Hematopoietic multipotent progenitor cell treated with erythropoietin and hydrocortisone succinate and interleukin-3 and kit ligand, for 15 days (in vitro differentiated cells): ENCODE measurements at places on chromosomes 7 and 10.
A peak's percentile ranks its signal among the peaks of the same experiment; 100 is the strongest.

DNA sequence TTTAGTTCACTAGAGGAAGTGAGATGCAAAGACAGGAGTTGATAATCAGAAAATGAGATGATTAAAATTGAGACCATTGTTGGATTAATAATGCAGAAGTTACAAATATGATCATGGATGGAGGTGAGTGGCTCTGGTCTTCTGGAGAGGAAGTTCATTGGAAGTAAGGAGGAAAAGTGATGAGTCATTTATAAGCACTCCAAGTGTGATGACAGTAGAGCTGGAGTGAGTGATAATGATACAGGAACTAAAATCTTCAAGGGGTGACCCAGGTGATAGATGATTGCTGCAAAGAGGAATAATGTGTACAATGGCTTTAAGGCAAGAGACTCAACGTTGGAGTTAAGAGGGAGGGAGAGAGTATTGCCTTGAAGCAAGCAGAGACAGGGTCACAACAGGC, 20.7 kb downstream of the ZNF32 start:
- no peak for DNase-seq

- DNase-seq = no peak
Observed at GRCh38 chr7:40499718-40500117, 364.9 kb downstream of the SUGCT start.

DNA sequence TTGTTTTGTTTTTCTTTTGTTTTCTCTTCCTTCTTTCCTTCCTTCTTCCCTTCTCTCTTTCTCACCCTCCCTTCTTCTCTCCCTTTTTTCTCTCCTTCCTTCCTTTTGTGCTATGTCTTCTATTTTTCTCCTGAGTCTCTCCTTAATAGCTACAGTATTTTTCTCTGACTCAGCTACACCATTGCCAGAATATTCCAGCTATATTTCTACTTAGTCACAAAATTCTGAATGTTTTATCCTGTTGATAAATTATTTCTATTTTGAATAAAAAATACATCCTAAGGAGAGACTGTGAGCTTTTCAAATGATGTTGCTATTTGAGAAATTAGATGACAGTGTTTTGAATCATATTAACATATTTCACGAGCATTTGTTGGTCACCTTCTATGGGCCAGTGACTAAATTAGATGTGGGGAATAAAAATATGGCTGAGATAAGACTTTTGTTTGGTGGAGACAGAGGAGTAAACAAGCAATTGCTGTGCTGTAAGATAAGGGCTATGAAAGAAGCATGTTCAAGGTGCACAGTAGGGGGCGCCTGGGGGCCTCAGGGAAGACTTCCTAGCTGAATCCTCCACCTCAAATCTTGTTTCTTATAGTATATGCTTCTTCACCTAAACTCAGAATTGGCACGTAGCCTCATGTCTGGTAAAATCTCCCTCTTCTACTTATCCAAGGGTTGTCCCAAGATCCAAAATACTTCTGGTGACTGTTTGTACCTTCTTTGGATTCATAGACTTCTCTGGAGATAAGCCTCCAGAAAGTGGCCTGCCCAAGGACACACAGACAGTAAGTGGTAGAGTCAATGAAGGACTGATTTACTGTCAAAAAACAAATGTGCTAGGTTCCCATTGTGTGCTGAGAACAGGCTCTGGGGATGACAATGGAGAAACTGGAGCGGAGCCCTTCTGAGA, 115.5 kb upstream of the CREB5 start:
- peak; percentile 81 for DNase-seq

DNA sequence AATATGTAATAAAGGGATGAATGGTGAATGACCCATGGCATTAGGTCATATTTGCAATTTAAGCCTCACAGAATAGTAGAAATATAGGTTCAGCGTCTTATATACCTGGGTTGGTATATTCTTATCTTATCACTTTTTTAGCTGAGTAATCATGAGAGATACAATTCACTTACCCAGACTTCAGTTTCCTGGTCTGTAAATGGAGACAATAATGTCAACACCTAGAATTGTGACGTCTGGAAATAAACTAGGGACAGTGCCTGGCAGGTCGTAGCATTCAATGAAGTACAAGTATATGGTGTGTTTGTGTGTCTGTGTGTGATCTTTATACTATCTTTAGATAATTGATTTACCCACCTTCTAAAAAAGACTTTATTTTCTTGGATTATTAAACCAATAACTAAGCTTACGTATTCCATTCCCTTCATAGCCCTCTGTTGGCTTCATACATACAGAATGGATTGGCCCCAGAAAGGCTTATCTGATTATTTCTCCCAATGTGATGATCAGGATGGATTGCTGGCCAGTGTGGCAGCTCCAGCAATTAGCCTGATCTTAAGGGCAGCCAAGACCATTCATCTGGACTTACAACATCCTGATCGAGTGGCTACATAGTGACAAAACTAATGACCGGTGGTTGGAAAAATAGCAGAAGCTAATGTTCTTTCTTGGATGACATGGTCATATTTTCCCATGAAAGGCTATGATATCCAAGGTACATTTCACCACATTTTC, 121.2 kb upstream of the NPVF start:
- DNase-seq = no peak

DNA sequence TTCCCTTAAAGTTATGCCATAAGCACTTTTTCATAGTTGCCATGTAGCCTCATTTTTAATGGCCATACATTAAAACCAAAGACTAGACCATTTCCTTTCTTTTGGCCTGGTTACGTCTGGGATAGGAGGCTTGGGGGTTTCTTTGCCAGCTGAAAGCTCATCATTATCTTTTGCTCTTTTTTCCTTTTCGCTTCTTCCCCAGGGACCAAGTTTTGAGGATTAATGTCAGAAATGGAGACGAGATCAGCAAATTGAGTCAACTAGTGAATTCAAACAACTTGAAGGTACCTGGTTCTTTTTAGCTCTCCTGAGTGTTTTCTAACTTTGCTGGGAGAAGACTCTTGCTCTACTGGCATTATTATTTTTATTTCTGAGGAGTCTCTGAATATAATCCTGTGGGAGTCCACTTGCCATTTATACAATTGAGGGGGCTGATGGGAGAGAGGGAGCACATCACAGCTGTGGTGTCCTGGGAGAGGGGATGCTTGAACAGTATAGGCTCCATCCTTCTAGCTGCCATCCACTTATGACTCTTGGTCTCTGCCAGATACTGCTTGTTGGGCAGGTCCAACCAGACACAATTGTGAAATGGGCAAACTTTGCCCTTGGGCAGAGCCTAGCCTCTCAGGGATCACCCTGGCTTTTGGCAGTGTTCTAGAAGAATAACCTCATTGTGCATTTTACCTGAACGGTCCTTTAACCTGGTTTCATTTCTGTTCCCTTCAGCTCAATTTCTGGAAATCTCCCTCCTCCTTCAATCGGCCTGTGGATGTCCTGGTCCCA, 5.8 kb downstream of the CPA4 start:
- DNase-seq = no peak

DNA sequence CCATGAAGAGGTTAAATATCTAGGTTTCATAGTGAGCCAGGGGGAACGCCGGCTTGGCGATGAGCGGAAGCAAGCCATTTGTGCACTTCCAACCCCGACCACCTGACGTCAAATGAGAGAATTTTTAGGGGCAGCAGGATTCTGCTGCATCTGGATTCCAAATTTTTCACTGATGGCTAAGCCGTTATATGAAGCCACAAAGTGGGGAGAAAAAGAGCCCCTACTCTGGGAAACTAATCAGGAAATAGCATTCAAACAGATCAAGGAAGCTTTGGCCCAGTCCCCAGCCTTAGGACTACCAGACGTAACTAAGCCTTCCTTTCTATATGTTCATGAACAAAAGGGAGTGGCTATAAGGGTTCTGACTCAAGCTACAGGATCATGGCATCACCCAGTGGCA, 12.9 kb upstream of the ADCK2 start:
- DNase-seq = no peak

- DNase-seq = no peak
Observed at GRCh38 chr10:131532291-131532690, 220.8 kb upstream of the TCERG1L start.

GRCh38 chr7:111357691-111358090, 204.6 kb downstream of the IMMP2L start:
- DNase-seq = no peak

GRCh38 chr7:117285826-117286225, 37.0 kb downstream of the WNT2 start:
- DNase-seq = no peak
